ENCODE measurements at places on chromosomes 6 and 20.

DNA sequence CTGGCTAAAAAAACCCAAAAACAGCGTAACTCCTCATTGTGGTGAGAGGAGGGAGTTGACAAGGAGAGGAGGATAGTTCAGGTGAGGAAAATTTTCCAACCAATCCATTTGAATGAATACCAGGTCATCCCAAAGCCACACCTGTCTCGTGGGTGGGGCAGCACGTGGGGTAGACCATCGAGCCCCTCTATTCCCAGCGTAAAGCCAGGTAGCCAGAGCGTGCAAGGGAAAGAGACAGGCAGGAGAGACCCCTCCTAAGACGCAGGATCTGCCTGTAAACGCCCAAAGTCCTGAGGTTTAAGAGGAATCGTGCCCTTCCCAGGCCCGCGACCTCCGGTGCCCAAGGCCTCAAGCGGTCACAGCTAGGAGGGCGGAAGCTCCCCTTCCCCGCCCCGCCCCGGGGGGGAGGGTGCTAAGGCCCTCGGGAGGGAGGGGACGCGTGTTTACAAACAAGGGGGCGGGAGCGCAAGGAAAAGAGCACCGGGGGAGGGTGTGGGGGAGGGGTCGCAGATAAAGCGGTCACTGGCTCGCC lies 712 bp downstream of the RXRB start:
- peak; percentile 41 for DNase-seq

- no peak for DNase-seq
Measured at GRCh38 chr6:46323312-46323965, 152.7 kb upstream of the ENPP5 start.

DNA sequence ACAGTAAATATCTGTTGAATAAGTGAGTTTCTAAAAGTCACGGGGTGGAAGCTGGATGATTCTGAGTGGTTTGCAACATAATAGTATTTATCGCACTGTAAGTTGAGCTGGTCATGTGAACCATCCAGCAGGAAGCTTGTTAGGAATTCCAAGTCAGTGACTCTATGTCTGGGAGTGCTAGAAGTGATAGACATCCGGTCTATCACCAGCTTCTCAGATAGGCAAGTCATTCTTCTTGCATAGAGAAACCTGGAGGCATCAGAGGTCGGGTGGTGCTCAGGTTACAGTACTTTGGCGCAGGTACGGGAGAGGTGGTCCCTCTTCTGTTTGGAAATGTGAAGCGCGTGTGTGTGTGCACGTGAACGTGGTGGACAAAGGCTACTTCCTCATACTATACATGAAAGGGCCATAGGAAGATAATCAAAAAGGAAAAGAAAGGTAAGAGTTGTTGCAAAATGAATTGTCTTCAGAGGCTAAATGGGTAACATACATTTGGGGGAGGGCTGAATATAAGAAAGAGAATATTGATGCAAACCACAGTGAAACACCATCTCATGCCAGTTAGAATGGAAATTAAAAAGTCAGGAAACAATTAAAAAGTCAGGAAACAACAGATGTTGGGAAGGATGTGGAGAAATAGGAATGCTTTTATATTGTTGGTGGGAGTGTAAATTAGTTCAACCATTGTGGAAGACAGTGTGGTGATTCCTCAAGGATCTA lies 299.3 kb upstream of the ZFP64 start:
- no peak for DNase-seq

DNA sequence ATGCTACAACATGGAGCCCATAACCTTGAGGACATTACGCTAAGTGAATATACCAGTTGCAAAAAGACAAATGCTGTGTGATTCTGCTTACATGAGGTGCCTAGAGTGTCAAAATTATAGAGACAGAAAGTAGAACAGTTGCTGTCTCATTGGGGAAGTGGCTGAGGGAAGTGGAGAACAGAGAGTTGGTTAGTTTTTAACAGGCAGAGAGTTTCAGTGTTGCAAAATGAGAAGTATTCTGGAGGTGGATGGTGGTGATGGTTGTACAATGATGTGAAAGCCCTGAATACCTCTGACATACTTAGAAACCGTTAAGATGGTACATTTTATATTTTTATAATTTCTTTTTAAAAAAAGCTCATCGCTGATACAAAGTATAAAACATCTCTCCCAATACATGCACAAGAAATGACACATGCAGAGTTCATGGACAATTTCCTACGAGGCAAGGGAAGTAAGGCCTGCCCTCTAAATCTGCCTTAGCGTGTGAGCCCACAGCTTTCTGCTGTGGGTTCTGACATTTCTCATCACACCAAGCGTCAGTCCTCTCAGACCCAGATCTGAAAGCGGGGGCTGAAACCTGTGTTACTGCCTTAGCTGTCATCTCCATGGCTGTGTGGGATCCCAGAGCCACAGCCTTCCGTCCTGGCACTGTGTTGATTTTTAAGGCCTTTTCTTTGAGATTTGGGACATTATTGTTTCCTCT lies 126.0 kb downstream of the RNASET2 start:
- DNase-seq, result no peak

- DNase-seq, result no peak
Measured at GRCh38 chr6:149477544-149477943, 7.3 kb downstream of the ZC3H12D start.

DNA sequence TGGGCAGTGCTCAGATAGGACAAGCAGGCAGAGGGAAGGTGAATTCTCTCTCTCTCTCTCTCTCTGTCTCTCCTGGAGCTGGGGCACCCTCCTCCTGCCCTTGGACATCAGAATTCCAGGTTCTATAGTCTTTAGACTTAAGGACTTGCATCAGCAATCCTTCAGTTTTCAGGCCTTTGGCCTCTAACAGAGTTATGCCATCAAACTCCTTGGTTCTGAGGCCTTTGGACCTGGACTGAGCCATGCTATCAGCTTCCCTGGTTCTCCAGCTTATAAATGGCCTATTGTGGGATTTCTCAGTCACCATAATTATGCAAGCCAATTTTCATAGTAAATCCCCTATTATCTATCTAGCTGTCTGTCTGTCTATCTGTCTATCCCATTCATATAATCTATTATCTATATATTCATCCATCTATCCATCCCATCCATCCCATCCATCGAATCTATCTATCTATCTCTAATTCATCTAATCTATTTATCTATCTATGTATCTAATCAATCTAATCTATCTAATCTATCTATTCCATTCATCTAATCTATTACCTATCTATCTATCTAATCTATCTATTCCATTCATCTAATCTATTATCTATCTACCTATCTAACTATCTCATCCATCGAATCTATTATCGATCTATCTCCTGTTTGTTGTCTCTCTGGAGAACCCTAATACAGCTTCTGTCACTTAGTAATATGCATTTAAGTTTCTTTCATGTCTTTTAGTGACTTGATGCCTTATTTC lies 48.2 kb upstream of the HIVEP1 start:
- no peak for DNase-seq

DNA sequence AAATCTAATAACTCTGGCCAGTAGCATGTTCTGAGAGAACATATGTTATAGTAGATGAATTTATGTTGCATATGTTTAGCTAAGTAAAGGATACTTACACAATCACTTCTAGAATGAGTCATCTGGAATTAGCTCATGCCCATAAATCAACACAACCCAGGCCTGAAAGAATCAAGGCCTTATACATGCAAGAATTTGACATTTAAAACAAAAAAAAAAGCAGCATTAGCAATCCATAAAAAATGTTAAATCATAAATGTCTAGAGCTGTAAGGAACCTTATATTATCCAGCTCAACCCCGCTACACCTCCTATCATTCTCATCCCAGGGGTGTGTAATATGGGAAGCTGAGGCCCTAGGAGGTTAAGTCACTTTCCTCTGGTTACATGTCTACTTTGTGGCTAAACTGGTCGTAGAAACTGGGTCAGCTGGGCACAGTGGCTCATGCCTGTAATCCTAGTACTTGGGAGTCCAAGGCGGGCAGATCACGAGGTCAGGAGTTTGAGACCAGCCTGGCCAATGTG lies 105.2 kb upstream of the CARMIL1 start:
- DNase-seq, result no peak

- no peak for DNase-seq
Measured at GRCh38 chr20:34952671-34953070, 2.9 kb downstream of the GSS start.

DNA sequence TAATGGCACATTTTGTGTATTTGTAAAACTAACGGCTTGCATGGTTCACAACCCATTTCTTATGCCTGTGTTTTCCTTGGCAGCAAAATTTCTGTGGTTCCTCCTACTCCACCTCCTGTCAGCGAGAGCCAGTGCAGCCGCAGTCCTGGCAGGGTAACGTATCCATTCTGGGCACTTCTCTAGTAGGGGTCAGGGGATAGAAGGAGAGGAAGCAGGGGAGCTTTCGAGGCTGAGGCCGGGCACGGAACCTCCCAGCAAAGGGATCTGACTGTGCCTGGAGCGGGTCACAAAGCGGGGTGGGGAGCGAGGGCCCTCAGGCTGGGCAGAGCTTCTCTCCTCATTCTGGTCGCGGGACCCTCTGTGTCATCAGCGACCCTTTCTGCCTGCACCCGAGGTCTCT lies 58.4 kb downstream of the SYTL3 start:
- no peak for DNase-seq

GRCh38 chr6:88814909-88815308 lies 148.5 kb downstream of the RNGTT start:
- DNase-seq, result no peak

GRCh38 chr20:1388741-1389483 lies 3.9 kb downstream of the FKBP1A start:
- no peak for DNase-seq
